ENCODE measurements at places on chromosomes 1 and 21.

DNA sequence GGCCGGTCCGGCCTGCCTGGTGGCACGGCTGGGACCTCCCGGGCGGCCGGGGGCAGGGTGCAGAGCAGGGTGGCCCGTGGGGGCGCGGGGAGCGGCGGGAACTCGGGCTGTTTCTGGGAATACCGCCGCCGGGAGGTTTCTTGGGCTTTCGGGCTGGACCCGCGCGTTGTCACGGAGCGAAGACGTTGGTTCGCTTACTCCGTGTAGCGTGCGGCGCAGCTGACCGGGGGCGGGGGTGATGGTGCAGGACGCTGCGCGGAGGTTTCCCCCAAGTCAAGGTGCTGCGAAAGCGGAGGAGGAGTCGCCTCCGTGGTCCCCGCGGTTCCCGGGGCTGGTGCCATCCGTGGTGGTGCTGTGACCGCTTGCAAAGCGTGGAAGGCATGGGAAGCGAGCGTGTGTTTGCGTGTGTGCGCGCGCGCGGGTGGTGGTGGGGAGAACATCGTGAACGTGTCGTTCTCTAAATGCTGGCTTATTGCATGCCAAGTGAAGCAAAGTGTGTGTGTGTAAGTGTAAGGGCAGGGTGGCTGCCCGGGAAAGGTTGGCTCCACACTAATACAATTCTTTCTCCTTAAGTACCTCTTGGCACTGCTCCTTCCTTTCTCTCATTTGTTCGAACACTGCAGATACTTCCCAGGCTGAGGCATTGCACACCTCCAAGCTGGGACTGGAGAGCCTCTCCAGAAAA lies 1.1 kb downstream of the RYR2 start:
- DNase-seq, result no peak

DNA sequence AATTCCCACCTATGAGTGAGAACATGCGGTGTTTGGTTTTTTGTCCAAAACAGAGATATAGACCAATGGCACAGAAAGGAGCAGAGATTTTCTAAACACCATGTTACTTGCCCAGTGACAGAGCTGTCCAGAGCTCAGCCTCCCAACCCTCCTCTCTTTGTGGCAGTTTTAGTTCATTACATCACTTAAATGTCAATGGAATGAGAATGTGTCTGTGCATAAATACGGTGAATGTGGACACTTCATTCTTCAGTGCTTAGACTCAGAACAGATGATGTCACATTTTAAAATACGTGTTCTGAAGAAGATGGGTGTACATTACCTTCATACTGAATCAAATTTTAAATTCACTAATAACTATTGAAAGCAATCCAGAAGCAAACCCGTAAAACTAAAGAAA lies 374.9 kb downstream of the DSCAM start:
- no peak for DNase-seq

DNA sequence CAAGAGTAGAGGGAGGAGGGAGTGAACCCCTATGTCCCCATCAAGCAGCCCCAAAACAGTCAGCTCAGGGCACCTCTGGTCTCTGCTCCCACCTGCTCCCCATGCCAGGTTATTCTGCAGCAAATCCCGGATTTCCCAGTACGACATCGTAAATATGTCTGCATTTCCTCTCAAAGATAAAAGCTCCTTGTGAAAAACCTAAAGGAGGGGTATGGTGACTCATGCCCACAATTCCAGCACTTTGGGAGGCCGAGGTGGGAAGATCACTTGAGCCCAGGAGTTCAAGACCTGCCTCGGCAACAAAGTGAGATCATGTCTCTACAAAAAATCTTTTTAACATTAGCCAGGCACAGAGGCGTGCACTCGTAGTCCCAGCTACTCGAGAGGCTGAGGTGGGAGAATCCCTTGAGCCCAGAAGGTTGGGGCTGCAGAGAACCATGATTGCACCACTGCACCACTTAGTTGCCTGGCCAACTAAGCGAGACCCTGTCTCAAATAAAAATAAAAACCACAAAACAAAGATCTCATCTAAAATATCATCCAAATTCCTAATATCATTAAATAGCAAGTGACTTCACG lies 7.1 kb downstream of the ACOT7 start:
- no peak for DNase-seq

DNA sequence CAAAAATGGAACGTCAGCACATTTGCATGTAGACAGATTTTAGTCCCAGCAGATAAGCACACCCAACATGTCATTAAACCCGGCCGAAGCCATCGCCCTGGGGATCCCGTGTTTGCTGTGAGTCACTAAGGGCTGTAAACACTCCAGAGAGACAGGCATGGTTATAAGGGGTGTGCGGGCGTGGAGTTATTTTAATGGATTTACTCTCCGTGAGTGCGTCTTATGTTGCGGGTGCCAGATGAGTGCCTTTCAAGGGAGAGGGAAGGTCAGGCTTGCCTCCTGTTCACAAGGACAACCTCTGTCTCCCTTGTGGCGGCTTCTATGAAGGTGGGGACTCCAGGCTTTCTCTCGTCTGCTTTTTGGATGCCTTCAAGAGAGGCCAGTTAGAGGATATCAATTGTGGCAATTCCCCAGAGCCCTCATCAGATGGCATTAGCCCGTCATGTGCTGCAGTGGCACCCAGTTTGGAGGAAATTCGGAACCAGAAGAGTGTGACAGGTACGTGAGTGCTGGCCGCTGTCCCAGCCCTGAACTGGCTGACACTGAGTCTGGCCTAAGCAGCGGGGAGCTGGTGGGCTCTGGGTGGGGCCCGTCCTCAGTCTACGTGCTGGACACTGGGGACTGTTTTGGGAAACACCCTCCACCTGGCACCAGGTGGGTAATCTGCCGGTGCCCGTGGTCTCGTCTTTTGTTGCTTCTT lies 223.8 kb upstream of the TMEM51 start:
- DNase-seq, result no peak

DNA sequence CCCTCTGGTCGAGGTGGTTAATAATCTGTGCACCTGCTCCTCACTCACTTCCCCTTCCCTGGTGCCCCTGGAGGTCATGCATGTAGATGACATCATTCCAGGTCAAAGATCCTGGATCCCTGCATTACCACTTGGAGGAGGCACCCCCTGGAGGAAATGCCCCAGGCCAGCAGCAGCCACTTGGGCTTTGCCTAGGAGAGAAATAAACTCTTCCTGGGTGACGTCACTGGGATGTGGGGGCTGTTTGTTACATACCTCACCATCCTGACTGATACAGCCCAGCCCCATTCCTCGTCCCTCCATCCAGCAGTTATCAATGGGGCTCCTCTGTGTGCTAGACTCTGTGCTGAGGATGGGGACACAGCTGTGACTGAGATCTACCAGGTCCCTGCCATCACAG lies 433.6 kb downstream of the PTPRU start:
- no peak for DNase-seq

Measured in RKO (cell line).